ENCODE measurements at places on chromosomes 2 and 18.

- no peak for DNase-seq
These were observed 125.4 kb upstream of the FOSL2 start for GRCh38 chr2:28267282-28267681.

- no peak for DNase-seq
These were observed 3.7 kb upstream of the PPP3R1 start for GRCh38 chr2:68256093-68256450.

DNA sequence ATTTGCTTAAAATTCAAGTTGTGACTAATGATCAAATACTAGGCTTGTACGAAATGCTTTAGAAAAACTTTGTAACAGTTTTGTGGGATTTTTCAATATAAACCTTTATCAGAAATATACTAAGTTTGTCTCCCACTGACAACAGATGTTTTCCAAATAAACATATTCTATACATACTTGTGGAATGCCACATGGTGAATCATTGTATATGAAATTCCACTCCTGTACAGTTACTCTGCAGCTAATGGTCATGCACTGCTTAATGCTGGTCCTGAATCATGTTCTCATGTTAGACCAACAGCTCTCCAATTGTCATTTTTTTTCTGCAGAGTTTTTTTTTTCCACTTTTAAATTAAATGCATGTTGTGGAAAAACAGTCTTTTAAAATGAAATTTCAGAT lies 90.1 kb downstream of the DPP4 start:
- no peak for DNase-seq

DNA sequence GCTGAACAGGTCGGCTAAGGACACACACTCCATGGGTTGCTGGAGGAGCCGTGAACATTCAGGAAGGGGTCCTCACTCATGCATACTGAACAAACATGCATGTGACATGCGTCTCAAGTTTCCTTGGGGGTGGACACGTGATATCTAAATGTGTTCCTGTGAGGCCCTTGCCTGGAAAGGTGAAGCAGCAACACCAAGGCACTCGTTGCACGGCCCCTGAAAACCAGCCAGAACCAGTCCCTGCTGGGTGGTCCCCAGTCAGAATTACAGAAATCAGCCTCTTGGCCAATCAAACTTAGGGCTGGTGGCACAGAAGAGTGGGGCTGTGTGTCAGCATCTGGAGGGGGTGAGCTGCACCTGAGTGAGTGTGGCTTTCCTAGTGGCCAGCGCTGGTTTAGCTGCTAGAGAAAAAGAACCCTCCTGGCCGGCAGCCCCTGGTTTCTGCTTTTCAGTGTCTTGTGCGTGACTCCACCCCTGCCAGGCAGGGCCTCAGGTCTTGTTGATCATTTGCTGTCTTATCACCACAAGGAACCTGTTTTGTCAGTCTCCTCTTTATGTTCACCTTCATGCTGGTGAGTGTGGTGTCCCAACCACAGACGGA lies 3.2 kb upstream of the AQP12B start:
- peak; percentile 31 for DNase-seq

DNA sequence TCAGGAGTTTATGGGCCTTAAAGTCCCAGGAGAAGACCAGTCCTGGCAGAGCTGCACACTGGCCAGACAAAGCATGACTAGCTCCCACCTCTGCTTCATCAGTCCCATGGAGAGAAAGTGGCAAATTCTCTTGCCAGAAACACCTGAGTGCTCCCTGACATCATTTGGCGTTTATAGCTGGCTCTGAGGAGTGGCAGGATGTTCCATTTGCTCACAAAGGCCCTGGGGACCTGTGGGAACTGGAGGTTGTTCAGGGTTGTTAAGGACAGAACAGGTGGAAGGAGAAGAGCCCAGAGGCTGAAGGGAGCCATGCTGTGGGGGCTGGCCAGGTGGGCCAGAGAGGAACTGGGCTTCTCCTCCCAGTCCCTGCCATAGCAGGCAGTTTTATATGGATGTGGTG lies 56.1 kb downstream of the RPL37A start:
- no peak for DNase-seq

DNA sequence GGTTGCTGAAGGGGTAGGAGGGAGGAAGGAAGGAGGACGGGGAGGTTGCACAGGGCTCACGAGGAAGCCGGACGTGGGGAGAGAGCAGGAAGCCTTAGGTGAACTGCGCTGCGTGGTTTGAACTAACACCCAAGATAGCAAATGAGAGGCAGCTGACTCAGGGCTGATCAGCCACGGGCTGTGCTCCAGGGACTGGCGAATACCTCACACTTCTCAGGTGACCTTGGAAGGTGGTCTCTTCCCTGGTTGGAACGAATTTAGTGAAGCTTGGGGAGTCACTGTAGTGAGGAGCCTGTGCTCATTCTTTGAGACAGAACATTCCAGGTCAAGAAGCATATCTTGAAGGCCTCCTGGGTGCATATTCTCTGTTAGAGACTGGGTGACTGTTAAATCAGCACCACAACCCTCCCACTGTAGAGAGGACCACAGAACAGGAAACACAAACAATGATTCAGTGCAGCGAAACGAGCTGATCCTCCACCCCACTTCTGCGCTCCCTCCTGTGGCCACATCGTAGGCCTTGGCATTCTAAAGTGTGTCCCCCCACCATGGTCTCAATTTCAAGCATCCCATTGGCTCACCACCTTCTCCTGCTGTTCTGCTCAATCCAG lies 33.8 kb downstream of the TOGARAM2 start:
- peak; percentile 52 for DNase-seq

DNA sequence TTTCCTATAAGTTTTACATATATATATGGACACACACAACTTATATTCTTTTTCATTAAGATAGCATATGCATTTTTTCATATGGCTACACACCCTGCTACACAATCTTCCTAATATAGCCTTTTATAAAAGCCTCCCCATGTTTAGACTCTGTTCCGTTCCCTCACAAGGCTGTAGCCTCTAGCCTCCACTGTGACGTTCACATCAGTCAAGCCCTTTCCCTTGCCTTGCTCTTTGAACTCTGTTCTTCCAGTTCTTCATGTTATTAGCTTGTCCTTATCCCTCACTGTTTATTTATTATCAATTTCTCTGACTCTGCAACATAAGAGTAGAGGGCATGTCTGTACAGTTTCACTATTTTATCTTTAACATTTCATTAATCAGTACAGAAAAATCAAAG lies 38.9 kb downstream of the HADHB start:
- no peak for DNase-seq

DNA sequence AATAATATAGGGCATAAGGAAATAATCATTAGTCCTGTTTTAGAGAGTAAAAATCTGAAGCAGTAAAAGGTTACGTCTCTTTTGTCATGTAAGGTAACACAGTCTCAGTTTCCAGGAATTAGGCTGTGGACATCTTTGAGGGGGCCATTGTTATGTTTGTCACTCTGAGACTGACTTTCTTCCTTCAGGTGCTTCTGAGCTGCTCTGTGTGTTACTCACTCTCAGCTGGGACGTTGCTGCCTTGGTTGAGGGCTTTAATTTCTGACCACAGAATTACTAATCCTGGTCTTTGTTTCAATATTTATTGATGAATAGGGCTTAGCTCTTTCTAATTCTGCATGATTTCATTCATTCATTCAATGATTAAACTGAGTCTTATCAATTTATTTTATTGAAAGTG lies 55.9 kb upstream of the SLC38A11 start:
- DNase-seq, result no peak

- DNase-seq, result no peak
These were observed 8.2 kb downstream of the WDR54 start for GRCh38 chr2:74429487-74430451.

DNA sequence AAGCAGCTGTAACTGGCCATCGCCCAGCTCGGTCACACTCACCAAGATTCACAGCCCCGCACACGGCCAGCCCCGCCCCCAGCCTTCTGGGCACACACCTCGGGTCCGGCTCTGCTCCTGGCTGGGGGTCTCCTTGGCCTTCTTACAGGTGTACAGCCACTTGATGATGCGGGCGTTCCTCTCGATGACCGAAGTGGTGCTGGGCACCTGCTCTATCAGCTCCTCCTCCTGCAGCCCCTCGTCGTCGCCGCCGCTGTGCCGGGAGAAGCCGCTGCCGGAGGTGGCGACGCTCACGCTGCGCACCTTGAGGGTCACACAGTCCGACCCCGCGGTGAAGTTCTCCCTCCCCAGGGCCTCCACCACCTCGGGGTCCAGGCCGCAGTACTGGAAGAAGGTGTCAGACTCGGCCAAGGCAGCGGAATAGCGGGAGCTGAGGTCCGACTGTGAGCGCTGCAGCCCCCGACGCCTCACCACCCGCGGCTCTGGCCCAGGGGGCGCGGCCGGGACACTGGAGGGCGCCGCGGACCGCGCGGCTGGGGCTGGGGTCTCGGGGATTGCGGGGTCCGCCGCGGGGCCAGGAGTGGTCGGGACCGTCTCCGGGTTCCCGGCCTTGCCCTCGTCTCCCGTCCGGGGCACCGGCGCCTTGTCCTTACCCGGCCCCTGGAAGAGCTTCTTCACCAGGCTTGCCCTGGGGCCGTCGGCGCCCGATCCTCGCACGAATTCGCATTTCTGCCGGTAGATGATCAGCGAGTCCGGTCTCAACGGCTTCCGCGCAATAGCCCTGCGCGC lies 769 bp downstream of the FAM110C start:
- no peak for DNase-seq

DNA sequence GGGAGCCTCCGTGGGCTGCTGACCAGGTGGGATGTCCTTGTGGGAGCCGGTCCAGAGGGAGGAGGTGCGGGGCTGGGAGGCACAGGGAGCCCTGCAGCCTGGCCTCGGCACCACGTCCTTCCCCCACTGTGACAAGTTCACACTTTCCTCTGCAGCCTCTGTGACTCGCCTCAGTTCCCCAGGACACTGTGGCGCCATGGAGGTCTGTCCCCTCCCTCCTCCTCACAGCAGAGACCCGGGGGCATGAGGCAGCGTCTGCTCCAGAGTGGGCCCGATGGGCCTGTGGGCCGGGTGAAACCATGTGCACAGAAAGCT lies 27.3 kb upstream of the KCNG2 start:
- DNase-seq, result no peak

DNA sequence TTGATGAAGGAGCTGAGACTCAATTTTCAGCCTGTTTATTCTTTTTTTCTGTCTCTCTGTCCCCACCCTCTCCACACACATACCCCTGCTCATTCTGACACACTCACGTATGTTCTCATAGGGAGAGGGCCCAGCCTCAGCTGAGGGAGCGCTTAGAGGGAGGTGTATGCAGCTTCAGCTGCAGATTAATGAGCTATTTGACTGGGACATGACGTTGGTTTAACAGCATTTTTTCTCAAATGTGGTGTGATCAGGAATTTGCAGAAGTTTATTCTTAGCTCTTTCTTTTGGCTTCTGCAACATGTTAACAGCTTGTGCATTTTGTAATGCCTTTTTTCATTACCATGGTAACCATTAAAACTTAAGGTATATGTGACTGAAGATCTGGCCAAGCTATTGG lies 1547.1 kb upstream of the PIK3C3 start:
- no peak for DNase-seq

GRCh38 chr2:192969055-192969454 lies 774.3 kb upstream of the TMEFF2 start:
- DNase-seq, result no peak

DNA sequence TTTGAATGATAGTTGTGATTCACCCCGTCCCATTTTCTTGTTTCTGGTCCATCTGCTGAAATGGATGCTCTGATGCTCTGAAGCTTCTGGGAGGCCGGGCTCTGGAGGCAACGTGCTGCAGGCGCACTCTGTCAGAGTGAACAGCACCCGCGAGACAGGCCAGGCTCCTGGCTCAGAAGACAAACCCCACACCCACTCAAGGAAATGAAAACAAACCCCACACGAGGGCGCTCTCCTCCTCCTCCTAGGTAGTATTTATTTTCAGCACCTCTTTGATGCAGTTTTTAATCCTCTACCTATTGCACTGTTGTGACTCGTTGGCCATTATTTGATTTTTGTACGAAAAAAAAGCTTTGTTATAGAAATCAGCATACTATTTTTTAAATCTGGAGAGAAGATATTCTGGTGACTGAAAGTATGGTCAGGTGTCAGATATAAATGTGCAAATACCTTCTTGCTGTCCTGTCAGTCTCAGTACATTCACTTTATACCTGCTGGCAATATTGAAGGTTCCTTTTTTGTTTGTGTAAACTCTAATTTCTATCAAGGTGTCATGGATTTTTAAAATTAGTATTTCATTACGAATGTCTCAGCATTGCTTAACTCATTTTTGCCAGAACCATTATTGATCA lies 10.3 kb upstream of the CHST10 start:
- peak; percentile 46 for DNase-seq

DNA sequence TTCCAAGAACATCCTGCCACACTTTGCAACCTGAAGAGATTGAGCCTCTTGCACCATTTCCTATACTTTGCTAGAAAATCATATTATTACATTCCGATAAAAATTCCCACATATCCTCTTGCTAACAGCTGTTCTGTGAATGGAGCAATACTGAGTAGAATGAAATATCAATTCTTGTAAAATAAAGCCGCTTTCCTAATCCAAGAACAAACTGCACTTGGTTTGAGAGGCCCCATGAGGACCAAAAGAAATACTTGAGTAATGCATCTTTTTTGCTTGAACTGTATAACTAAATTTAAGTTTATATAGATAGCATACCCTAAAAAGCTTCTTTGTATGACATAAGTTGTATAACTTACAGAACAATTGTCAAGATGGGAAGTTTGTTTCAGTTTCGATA lies 632.4 kb upstream of the SLC8A1 start:
- no peak for DNase-seq

DNA sequence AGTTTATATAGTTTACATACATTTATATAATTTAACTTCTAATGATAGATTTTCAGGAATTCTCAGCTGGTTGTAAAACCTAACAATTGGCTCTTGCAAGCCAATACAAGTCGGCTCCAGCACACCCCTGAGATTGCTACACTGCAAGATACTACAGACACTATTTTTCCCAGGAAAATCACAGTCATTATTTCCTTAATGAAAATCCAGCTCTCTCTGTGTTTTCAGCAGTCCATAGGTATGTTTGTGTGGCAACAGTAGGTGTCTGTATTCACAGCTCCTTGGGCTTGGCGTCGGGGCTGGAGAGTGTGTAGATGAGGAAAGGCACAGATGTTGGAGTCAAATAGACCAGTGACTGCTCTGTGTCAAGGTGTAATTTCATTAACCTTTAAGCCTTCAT lies 78.7 kb upstream of the SPTBN1 start:
- DNase-seq, result no peak

DNA sequence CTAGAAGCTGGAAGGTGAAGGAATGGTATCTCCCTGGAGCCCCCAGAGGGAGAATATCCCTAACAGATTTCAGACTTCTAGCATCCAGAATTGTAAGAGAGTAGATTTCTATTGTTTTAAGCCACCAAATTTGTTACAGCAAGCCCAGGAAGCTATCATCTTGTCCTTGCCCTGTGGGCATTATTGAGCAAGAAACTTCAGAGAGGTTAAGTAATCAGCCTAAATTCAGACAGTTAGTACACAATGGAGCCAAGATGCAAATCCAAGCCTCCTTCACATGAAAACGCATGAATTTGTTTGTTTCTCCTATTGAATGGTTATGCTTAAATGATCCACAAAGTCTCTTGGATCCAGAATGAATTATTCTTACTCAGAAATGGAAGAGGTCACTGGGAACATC lies 55.2 kb upstream of the TRIB2 start:
- no peak for DNase-seq

- DNase-seq, result no peak
These were observed 42.7 kb downstream of the FHOD3 start for GRCh38 chr18:36340246-36340645.

- DNase-seq, result no peak
These were observed 50.9 kb downstream of the ZEB2 start for GRCh38 chr2:144468823-144469595.
